Dermis blood vessel endothelial cell (primary cell): ENCODE measurements at places on chromosomes 2 and 18. TPM values are rescaled to one million over a fixed set of nuclear protein-coding genes. Genes with fewer than 3 reads are reported as not detected.

Gene DUSP19
- 2.6 and 4.4 TPM in 2 replicates for total RNA-seq

Gene HOXD10
- 7.7 and 15.2 TPM in 2 replicates for total RNA-seq

Gene UGT1A8
- total RNA-seq, result not detected in 2 replicates

Gene TCF23
- not detected in 2 replicates for total RNA-seq

Gene DES
- total RNA-seq, result not detected in 2 replicates

Gene WDPCP
- 5.9 and 6.8 TPM in 2 replicates for total RNA-seq

Gene DUSP11
- 23.9 and 34.2 TPM in 2 replicates for total RNA-seq

Gene CCDC148
- total RNA-seq, result 0.42 and 0.51 TPM in 2 replicates

Gene PPM1B
- 23.3 and 26.2 TPM in 2 replicates for total RNA-seq

Gene EHD3
- 6.0 and 7.8 TPM in 2 replicates for total RNA-seq

Gene GKN1
- total RNA-seq, result not detected in 2 replicates

Gene TRIM43B
- total RNA-seq, result 0.17 TPM in 1 of 2 replicates, not detected in the other

Gene RANBP2
- 103 and 126 TPM in 2 replicates for total RNA-seq

Gene RND3
- 53.1 and 66.5 TPM in 2 replicates for total RNA-seq

Gene SLC9A4
- total RNA-seq, result not detected in 2 replicates

Gene PLGLB1
- 0.84 and 2.6 TPM in 2 replicates for total RNA-seq

Gene SCN2A
- under 0.01 TPM in 2 replicates for total RNA-seq

Gene CROCC2
- not detected in 2 replicates for total RNA-seq

Gene EVA1A
- 66.7 and 90.5 TPM in 2 replicates for total RNA-seq

Gene ACP1
- 68.1 and 96.8 TPM in 2 replicates for total RNA-seq

Gene IL1R1
- total RNA-seq, result 24.2 and 24.7 TPM in 2 replicates

Gene MEP1B
- total RNA-seq, result not detected in 2 replicates

Gene CPS1
- total RNA-seq, result 0.42 and 0.85 TPM in 2 replicates

Gene EVX2
- not detected in 2 replicates for total RNA-seq

Gene CHPF
- total RNA-seq, result 0.84 and 3.2 TPM in 2 replicates

Gene DPP4
- total RNA-seq, result 84.1 and 175 TPM in 2 replicates

Gene CPO
- total RNA-seq, result not detected in 2 replicates

Gene DTNA
- total RNA-seq, result 2.6 and 2.9 TPM in 2 replicates

Gene ASXL3
- total RNA-seq, result 0.05 TPM in 1 of 2 replicates, not detected in the other

Gene IL36B
- total RNA-seq, result not detected in 2 replicates

Gene EFR3B
- total RNA-seq, result 1.3 and 2.0 TPM in 2 replicates

Gene VWA3B
- not detected in 2 replicates for total RNA-seq

Gene NEB
- total RNA-seq, result 1.0 and 1.2 TPM in 2 replicates

Gene CDH19
- total RNA-seq, result not detected in 2 replicates

Gene PRLH
- total RNA-seq, result not detected in 2 replicates

Gene NEURL3
- 0.05 and 0.51 TPM in 2 replicates for total RNA-seq

Gene PTPRN
- total RNA-seq, result 0.17 TPM in 1 of 2 replicates, not detected in the other

Gene ALPG
- 0.05 TPM in 1 of 2 replicates, not detected in the other for total RNA-seq

Gene C2orf66
- total RNA-seq, result under 0.01 and 0.14 TPM in 2 replicates

Gene KIF1A
- total RNA-seq, result 0.05 TPM in 1 of 2 replicates, not detected in the other

Gene IL1RL2
- total RNA-seq, result 0.09 and 0.34 TPM in 2 replicates

Gene SIGLEC15
- total RNA-seq, result 0.05 TPM in 1 of 2 replicates, not detected in the other

Gene MATN3
- total RNA-seq, result 1.2 and 1.3 TPM in 2 replicates

Gene KIAA2012
- not detected in 2 replicates for total RNA-seq

Gene CDK5R2
- total RNA-seq, result not detected in 2 replicates

Gene RAB11FIP5
- total RNA-seq, result 66.0 and 103 TPM in 2 replicates

Gene PRKRA
- total RNA-seq, result 36.8 and 49.9 TPM in 2 replicates

Gene CYP27C1
- not detected in 2 replicates for total RNA-seq

Gene CHRND
- not detected in 2 replicates for total RNA-seq

Gene ANO7
- total RNA-seq, result 0.34 and 1.1 TPM in 2 replicates

Gene UGT1A5
- not detected in 2 replicates for total RNA-seq

Gene HOXD11
- 0.17 TPM in 1 of 2 replicates, not detected in the other for total RNA-seq

Gene DHRS9
- total RNA-seq, result 0.19 TPM in 1 of 2 replicates, not detected in the other
